Neural crest cell (in vitro differentiated cells): ENCODE measurements at places on chromosomes 3 and 15.

GRCh38 chr15:69319384-69320375 is 21.0 kb downstream of the PAQR5 start:
- no peak for DNase-seq

DNA sequence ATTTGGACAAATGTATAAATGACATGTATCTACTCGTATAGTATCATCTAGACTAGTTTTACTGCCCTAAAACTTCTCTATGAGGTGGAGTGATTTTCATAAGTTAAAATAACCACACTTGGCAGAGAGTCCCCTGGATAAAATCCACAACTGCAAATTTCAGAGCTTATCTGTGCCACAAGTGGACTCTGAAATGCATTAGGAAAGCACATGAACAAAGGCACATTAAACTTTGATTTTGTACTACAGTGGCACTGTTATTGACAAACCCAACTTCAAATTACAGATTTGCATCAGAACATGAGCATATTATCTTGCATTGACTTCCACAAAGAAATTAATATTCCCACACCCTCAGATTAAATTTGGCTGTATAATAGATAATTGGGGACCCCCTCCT is 58.1 kb upstream of the EIF5A2 start:
- DNase-seq: no peak

- no peak for DNase-seq
Measured at GRCh38 chr3:177440456-177441104, 243.3 kb upstream of the TBL1XR1 start.

- no peak for DNase-seq
Measured at GRCh38 chr15:64693134-64693533, 82.3 kb downstream of the RBPMS2 start.

DNA sequence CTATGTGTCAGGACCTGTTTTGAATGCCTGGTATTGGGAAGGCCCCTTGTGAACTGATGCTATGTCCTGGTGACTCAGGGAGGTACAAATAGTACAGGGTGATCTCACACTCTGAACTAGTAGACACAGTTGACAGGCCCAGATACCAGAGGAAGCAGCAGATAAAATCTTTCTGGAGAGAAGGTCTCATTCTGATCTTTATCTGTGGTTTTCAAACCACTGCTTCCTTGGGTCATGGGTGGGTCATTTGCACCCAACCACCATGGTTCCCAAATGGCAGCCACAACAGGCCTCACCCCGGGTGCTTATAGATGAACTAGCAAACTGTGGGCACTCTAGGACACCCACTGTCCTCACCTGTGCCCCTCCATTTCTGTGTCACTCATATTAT is 43.4 kb downstream of the PXYLP1 start:
- no peak for DNase-seq

GRCh38 chr3:99543796-99544195 is 94.6 kb upstream of the COL8A1 start:
- DNase-seq: no peak

- DNase-seq: no peak
Measured at GRCh38 chr3:161388855-161389254, 17.5 kb upstream of the SPTSSB start.

- no peak for DNase-seq
Measured at GRCh38 chr3:14989943-14990779, 42.8 kb downstream of the NR2C2 start.
